Activated CD8-positive, alpha-beta T cell treated with anti-CD3 and anti-CD28 coated beads for 36 hours (primary cell): ENCODE measurements at places on chromosomes 3 and 15. TPM values are rescaled to one million over a fixed set of nuclear protein-coding genes. Genes with fewer than 3 reads are reported as not detected.

The FRMD5 gene
- 0.25 TPM for total RNA-seq

The WWTR1 gene
- total RNA-seq = 0.63 TPM

The A4GNT gene
- total RNA-seq = not detected

DNA sequence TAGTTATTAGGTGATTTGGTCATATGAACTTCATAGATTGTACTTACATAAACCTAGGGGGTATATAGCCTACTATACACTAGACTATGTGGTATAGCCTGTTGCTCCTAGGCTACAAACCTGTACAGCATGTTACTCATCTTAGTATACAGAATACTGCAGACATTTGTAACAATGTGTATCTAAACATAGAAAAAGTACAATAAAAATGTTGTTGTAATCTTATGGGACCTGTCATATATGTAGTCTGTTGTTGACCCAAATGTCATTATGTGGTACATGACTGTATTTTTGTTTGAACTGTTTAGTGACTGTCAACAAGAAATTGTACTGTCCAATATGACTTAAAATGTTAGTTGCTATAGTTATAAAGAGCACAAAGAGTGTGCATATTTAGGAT is 69.8 kb downstream of the TCF12 start:
- no peak for DNase-seq

DNA sequence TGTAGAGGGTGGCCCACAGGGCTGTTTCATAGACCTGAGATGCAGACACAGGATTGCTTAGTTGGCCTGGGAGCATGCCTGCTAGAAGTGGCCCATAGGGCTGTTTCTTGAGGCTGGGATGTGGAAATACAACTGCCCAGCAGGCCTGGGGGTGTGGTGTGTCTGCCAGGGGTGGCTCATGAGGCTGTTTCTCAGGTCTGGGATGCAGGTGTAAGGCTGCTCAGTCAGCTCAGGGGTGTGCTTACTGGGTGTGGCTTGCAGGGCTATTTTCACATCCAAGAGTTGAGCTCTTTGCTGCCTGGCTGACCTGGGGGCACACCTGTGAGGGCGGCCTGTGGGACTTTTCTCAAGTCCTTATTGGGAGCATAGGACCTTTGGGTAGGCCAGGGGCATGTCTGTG is 131.3 kb downstream of the DOCK3 start:
- DNase-seq = no peak

GRCh38 chr3:29889215-29889614 is 608.3 kb downstream of the RBMS3 start:
- no peak for DNase-seq

DNA sequence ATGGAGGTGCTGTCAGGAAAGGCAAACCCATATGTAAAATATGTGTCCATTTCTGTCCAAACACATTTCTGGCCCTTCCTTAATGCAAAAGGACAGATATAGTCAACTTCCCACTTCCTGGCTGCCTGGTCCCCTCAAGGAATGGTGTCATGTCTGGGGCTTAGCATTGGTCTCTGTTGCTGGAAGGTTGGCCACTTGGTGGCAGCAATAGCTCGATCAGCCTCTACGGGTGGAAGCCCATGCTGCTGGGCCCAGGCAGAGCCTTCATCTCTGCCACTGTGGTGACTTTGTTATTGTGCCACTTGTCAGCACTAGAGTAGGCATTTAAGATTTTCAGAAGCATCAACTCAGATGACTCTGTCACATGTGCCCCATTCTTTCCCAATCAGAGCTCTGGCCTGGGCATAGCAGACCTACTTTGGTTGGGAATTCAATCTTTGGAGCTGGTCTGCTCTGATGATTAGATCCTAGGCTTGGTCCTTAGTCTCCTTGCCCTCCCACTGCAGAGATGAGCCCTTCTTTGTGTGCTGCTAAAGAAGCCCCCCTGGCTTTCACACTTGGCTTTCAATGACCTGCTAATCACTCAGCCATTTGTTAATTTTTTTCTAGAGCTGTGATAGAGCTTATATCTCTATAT is 51.0 kb upstream of the SPSB4 start:
- DNase-seq = peak; percentile 72
